ENCODE measurements at places on chromosomes 12 and 14.

DNA sequence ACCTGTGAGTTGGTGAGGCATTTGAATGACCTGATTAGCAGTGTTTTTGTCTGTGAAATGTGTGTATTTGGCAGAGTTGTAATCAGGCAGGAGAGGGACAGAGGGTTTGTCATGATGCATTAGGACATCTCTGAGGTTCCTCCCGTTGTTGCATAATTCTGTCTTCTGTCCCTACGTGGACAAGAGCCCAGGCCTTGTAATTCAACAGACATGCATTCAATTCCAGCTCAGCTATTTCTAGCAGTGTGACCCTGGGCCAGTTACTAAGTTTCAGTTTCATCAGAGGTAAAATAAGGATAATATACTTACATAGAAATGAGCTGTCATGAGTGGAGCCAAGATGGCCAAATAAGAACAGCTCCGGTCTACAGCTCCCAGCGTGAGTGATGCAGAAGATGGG lies 208.6 kb downstream of the SLC38A4 start:
- peak; percentile 32 for DNase-seq

DNA sequence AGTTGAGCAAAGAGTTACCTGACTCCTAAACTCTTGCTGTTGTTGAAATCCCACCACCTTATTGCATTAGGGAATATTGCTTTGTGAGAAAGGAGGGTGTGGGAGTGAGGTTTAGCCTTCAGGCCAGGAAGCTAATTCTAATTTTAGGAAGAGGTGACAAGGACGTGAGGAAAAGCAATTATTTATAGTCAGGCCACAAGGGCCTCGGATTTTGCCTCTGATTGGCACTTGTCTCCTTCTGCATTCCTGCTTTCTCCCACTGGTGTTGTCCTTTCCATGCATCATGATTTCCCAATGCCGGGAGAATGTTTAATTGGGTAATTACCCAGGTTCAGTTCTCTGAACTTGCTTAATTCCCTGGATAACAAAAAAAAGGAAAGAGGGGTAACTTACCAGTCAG lies 37.9 kb upstream of the SLC38A2 start:
- peak; percentile 35 for DNase-seq

DNA sequence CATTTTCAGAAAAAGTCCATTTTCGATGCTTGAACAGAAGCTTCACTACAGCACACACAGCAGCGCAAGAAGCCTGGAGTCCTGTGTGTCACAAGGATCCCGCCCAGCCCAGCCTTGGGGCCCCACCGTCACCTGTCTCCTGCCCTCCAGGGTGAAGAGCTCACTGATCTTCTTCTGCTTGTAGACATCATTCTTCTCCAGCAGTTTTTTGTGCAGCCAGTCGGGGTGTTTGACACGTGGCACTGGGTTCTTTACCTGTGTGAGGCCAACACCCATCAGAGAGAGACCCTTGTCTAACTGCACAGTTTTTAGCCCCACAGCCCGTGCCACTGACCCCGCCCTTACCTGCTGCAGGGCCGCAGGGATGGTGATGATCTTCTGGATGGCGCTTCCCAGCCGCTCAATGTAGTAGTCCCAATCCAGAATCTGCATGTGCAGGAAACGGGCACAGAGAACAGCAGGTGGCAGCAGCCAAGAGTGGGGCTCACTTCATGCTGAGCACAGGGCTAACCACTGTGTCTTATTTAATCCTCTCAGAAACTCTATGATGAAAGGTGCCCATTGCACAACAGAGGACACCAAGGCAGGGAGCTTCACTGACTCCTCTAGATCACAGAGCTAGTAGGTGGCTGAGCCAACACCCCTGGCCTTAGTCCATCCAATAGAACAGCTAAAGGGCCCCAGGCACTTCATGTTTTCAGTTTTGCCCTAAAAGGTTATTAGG lies 30.0 kb downstream of the POLE start:
- no peak for DNase-seq

DNA sequence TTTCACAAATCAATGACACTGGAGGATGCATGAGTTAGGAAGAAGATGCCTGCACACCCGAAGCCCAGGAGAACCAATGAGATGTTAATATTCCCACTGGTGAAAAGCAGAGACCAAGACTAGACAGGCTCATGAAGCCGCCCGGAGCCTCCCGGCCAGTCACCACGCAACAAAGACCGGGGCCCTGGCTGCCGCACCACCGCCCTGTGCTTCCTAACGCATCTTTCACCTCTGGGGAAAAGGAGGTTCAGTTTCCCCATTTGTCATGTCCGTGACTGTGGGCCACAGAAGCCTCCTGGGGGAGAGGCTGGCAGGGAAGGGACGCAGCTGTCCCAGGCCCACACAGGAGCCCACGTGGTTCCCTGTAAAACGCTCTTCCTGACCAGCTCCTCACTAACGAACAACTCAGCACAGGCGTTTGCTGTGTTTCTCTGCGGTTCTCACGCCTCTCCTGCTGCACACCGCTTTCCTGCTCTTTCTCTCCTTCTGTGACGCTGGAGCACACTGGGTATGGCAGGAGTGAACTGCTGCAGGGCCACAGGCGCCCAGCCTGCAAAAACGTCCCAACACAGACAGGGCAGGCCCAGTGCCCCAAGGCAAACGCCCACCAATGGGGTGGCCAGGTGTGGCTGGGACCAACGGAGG lies 10.8 kb downstream of the RIMBP2 start:
- DNase-seq, result no peak

GRCh38 chr12:38664661-38665269 lies 240.6 kb downstream of the CPNE8 start:
- peak; percentile 1 for DNase-seq

DNA sequence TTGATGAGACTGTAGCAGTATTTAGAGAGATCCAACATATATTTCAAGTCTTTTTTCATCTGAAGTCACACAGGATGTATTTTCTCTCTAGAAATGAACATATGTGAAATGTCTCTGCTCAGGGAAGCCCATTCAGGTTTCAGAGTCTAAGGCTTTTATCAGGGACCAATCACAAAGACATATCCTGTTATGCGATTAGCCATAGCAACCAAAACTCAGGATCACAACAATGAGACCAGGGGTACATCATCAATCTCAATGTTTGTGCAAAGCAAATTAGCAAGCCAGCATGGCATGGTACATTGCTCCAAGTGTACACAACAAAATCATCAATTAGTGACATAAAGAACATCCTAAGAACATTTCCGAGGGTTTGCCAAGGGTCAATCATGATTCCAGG lies 99.2 kb upstream of the AMN1 start:
- DNase-seq, result no peak

DNA sequence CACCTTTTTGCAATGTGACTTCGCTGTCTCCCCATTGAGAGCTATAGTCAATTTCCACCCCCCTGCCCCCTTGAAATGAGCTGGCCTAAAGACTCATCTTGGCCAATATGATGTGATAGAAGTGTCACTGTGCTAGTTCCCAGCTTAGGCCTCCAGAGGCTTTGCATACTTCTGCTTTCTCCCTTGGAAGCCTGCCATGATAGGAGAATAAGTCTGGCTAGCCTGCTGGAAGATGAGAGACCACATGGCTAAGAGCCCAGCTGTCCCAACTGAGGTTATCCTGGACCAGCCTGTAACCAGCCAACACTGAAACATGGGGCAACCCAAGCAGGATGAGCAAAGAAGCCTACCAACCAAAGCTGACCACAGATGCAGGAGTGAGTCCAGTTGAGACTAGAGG lies 196.9 kb downstream of the GRIN2B start:
- DNase-seq, result no peak

DNA sequence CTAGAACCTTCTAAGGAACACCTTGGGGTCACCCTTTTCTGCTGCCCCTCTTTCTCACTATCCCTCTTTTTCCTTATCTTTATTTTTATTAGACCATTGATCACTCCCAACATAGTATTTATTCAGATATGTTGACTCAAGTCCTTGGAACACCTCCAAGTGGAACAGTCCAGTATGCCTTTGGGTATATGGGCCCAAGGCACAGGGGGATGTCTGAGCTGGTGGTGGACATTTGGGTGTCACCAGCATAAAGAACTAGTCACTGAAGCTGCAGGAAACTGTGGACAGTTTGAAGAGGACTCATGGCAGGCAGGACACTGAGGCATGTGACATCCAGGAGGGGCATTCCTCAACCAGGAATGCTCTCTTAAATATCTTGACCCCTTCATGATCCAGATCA lies 105.6 kb downstream of the VEZT start:
- DNase-seq, result no peak

DNA sequence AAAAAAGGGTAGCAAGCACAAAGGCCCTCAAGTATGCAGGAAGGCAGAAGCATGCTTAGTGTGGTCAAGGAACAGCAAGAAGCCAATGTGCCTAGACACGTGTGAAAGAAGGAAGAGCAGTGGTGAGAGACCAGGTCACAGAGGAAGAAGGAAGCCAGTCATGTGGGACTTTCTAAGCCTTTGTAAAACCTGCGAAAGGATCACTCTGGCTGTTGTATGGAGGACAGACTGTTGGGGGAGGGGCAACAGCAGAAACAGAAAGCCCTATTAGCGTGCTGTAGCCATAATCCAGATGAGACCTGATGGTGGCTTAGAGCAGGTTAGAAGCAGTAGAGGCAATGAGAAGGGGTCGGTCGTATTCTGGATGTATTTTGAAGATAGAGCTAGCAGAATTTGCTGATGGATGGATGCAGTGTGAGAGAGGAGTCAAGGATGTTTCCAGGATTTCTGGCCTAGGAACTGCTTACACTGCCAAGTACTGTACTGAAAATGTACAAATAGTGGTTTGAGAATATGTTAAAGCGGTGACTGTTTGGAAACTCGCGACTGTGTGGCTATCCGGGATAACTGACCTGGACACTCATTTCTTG lies 5.7 kb upstream of the MLF2 start:
- no peak for DNase-seq

- DNase-seq, result no peak
Observed at GRCh38 chr12:101761350-101761749, 22.1 kb upstream of the SYCP3 start.

GRCh38 chr14:59631237-59631636 lies 54.6 kb upstream of the CCDC175 start:
- no peak for DNase-seq

GRCh38 chr12:128976120-128976738 lies 123.0 kb downstream of the GLT1D1 start:
- DNase-seq, result no peak

GRCh38 chr12:102971227-102971626 lies 13.8 kb downstream of the ASCL1 start:
- no peak for DNase-seq

GRCh38 chr12:25723336-25723735 lies 170.3 kb upstream of the LMNTD1 start:
- DNase-seq, result no peak

DNA sequence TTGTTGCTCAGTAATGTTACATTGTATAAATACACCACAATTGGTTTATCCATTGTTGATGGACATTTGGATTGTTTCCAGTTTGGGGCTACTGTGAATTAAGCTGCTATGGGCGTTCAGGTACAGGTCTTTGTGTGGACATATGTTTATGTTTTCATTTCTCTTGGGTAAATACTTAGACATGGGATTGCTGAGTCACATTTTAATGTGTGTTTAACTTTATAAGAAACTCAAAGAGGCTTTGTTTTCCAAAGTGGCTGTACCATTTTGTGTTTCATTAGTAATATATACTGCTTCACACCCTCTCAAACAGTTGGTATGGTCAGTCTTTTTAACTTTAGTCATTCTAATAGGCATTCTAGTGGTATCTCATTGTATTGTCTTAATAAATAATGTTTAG lies 225.0 kb downstream of the SPTSSA start:
- DNase-seq, result no peak

DNA sequence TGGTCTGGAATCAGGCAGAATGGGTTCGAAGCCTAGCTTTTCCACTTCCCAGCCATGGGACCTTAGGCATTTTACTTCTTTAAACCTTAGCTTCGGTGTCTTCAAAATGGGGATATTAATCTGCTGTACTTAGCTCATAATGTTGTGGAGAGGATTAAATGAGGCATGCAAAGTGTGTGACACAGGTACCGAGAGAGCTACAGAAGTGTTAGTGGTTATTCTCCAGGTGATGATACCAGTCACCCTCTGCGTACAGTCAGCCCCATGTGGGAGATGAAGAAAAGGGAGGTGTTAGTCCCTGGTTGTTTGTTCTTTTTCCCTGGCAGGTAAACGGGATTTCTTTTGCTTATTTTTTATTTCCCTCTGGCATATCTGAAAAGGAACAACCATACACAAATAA lies 212.1 kb downstream of the PHLDA1 start:
- DNase-seq, result no peak

- DNase-seq, result no peak
Observed at GRCh38 chr14:106518054-106518943, 991.9 kb downstream of the TMEM121 start.

- DNase-seq, result no peak
Observed at GRCh38 chr12:101064721-101065120, 145.3 kb downstream of the SLC5A8 start.

DNA sequence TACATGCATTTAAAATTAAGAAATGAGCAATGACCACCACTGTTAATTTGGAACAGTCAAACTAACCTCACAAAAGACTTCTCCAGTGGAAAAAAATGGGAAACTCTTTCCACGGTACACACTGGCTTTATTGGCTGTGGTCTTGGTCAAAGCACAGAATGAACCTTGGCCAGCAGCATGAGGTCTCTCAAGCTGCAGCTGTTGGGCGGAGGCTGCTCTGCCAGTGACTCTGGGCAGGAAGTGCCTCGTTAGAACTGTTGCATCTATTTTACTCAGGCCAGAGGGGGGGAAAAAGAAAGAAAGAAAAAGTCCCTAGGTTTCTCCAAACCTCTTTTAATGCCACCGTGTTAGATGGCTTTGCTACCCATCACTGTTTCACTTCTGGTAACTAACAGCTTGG lies 279.8 kb upstream of the DIO2 start:
- peak; percentile 32 for DNase-seq

GRCh38 chr14:56237398-56237797 lies 119.2 kb downstream of the PELI2 start:
- no peak for DNase-seq

GRCh38 chr14:35470755-35471154 lies 63.2 kb upstream of the INSM2 start:
- DNase-seq, result peak; percentile 3

- DNase-seq, result no peak
Observed at GRCh38 chr12:68789144-68789878, 18.7 kb upstream of the MDM2 start.

DNA sequence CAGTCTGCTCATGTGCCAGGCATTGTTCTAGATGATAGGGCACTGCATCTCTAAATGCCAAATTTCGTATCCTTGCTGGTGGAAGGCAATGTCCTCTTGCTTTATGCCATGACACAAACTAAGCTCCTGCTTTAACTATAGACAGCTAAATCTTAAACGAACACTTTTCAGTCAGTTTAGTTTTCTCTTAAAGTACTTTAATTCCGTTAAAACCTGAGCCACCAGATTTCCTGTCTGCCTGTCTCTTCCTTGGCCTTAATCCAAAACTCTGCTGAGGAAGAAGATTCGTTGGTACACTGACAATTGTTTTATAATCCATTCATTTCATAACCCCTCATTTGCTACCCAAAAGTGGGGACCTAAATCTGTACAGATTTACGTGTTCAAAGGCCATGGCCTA lies 194.4 kb upstream of the BCL2L14 start:
- no peak for DNase-seq

DNA sequence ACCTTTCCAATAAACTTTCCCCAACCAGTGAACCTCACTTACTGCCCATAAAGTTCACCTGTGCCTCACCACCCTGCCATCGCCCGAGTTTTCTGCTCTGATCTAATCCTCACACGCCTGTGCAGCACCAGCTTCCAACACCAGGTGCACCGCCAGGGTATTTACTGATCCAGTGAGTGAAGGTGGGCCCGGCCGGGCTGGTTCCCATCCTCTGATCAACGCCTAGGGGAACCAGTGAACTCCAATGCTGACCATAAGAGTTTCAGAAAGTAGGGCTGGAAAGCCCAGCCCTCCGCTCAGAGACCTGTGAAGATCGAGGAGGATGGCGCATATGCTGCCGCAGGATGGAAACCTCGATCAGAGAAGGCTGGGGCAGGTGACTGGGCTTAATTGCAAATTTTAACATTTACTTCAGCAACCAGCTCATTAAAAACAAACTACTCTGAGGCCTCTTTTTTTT lies 685 bp upstream of the MYL6B start:
- DNase-seq, result no peak

Measured in fibroblast of skin of right quadriceps (primary cell).